ENCODE measurements at places on chromosomes 2 and 18.
A peak's percentile ranks its signal among the peaks of the same experiment; 100 is the strongest.

GRCh38 chr2:101969723-101970122, 22.0 kb upstream of the IL1R2 start:
- DNase-seq = no peak

- DNase-seq = no peak
Observed at GRCh38 chr2:101398116-101398821, 11.0 kb upstream of the CREG2 start.

- DNase-seq = no peak
Observed at GRCh38 chr2:144414324-144414845, 105.5 kb downstream of the ZEB2 start.

DNA sequence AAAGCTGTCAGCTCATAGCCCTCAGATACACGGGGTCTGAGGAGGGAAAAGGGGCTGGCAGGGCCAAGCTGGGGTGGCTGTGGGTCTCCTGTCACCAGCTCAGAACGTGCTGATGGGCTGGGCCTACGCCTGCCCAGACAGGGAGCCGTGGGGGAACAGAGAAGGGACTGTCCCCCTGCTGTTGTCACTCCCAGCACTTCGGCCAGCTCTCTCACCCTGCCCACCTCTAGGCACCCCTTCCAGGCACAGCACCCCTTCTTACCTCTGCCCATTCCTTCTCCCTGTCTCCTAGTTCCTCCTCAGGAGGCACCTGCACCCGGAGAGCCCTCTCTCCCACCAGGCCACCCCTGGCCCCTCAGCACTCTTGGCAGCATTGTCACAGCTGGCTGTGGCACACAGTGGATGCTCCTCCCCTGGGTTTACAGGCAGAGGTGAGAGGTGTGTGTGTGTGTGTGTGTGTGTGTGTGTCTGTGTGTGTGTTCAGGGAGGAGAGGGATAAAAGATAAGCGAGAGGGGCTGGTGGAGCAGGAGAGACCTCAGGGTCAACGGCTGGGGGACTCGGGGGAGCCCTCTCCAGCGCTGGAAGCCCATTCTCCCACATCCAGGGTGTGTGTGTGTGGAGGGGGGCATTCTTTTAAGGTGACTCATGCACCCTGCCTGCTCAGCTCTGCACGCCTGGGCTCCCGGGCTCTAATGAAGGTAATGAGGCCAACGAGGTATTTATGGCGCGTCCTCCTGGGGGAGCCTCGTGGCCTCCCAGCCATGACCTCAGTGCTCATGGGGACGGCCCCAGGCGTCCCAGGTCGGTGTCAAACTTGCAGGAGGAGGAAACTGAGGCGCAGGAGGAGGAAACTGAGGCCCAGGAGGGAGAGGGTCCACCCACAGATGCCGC, 66.1 kb upstream of the SMAD7 start:
- DNase-seq = no peak

GRCh38 chr2:62933398-62933917, 117.2 kb upstream of the OTX1 start:
- no peak for DNase-seq

DNA sequence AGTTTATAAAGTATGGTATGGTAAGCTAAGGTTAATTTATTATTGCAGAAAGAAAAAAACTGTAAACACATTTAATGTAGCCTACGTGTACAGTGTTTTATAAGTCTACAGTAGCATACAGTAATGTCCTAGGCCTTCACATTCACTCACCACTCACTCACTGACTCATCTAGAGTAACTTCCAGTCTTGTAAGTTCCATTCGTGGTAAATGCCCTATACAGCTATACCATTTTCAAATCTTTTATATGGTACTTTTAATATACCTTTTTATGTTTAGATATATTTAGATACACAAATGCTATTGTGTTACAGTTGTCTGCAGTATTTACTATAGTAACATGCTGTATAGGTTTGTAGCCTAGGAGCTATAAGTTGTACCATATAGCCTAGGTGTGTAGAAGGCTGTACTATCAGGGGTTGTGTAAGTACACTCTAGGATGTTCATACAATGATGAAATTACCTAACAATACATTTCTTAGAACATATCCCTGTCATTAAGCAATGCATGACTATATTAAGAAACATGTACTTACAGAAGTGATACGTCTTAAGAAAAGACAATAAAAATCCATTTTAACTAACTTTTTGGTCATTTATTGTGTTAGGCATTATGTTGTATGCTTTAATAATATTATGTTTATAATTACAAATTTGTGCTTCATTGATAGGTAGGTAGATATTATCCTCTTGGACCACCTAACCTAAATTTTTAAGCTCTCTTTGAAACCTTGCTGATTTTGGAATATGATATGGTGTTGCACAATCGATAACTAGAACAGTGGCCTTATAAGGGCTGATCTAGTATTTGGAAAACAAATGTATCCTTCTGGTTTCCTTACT, 51.9 kb downstream of the VRK2 start:
- DNase-seq = no peak

DNA sequence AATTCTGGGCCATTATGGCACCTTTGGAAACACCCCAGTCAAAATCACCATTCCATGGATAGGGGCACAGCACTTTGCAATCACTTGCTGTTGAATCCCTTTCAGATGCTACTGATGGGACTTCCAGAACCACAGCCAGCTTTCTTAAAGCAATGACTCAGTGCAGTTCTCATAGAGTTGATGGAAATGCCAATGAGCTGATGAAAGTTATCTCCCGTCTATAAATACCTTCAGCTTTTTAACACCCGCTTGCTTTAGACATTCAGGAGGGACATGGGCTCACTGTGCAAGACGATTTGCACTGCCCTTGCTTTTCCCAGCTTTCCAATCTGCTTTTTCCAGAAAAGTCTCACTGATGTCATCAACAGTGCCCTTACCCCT, 66.7 kb upstream of the RPL31 start:
- no peak for DNase-seq

- no peak for DNase-seq
Observed at GRCh38 chr2:82089518-82089917, 1785.0 kb upstream of the LRRTM1 start.

DNA sequence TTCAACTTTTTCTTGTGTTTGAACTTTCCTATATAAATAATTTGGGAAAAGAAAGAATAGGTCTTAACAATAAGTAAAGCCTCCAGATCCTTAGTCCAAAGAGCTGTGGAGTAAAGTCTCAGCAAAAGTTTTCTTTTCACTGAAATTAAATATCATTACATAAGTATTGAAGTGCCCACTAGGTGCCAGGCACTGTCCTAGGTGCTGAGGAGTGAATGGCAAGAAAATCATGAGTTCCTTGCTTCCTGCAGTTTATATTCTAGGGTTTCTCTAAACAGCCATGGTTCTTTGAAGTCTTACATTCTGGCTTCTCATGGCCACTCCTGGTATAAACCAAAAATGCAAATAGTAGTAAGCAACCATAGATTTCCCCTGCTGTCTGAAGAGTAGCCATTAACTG, 59.7 kb downstream of the SPP2 start:
- DNase-seq = no peak

DNA sequence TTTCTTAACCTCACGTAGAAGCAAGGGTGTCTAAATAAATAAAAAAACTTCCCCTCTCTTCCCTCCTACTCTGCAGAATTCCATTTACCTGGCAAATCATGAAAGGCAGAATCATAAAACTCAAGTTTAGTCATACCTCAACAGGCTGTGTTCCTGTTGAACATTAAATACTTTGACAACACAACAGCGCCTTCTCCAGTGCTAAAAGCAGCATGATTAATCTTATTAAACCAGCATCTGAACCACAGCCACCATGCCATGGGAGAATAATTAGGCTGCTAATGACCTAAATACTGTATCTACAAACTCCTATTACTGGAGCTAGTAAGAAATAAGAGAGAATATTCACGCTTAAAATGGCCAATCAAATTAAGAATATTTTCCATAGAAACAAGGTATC, 68.1 kb downstream of the CDH2 start:
- DNase-seq = no peak

DNA sequence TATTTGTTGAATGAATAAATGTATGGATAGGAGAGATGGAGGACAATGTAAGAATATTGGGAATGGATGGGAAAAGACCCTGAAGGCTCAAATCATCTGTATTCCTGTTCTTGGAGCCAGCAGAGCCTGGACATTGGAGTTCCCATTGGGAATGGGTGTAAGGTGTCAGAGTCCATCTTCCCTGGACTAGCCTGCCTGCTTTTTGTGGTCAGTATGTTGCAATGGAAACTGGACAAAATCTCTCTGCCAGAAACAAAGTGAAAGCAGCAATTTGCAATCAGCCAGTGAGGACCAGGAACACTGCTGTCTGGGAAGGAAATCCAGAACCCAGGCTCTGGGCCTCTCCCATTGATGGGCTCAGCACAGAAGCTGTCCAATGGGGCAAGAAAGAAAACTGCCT, 83.5 kb upstream of the SKOR2 start:
- no peak for DNase-seq

GRCh38 chr2:20077411-20077940, 26.0 kb upstream of the LAPTM4A start:
- no peak for DNase-seq

GRCh38 chr2:179936654-179937053, 70.4 kb downstream of the CWC22 start:
- DNase-seq = no peak

DNA sequence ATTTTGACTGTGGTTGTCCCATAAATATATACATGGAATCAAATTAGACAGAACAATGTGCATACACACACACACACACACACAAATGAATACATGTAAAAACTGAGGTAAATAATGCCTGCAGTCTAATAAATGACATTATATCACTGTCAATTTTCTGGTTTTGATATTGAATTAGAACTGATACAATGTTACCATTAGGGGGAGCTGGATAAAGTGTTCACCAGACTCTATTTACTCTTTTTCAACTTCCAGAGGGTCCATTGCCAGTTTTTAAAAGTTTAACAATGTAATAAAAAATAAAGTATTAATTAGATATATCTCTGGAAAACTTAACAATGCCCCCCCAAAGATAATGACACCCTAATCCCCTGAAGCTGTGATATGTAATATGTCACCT, 1666.8 kb upstream of the TMEFF2 start:
- DNase-seq = no peak

- DNase-seq = no peak
Observed at GRCh38 chr2:130834091-130834930, 2.4 kb upstream of the ARHGEF4 start.

- peak; percentile 52 for DNase-seq
Observed at GRCh38 chr2:28615706-28616105, 119.8 kb downstream of the PLB1 start.

Measured in NCI-H748 treated with DMSO at 0.1 percent for 48 hours (cell line).